ENCODE measurements at places on chromosomes 3 and 15. TPM values are rescaled to one million over a fixed set of nuclear protein-coding genes. Genes with fewer than 3 reads are reported as not detected.

DNA sequence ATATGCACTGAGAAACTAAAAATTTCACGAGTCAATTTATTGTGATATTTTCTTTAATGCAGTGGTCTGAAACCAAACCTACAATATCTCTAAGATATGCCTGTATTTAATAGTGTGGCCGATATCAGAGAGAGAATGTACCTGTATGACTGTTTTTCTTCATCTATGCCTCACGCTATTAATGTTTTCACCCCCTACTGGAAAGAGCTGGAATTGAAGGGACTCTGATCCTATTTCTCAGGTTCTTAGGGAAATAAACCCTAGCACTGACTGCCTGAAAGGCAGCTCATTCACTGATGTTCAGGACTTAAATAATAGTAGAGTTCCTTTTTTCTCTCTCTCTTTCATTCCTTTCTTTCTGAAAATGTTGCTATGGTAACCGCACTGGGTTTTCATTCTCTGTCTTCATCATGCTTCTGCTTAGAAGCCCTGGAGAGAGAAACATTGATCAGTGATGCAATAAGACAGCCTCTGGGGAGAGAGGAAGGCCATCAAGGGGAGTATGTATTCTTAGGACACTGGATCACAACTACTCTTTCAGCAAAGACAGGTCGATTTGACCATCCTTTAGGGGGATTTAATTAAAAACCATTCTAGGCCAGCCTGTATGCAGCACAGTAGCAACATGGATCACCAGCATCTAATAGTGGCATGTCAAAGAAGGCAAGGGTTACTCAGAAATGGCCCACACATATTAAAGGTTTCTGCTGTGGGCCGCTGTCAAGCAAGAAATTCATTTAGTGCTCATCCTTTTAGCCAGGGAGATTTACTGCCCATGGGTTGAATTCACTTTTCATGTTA, 1135.7 kb downstream of the IGSF11 start:
- no peaks in the 10 kb centered on the region for H3K36me3 ChIP-seq
- H3K4me1 ChIP-seq: no peaks in the 10 kb centered on the region
- H3K27ac ChIP-seq: peak overlapping the region; percentile 50
- no peak overlapping the region for H3K4me3 ChIP-seq
- no peak for DNase-seq

- H3K27me3 ChIP-seq: no peaks in the 10 kb centered on the region
- H3K36me3 ChIP-seq: no peaks in the 10 kb centered on the region
- DNase-seq: no peak
- H3K4me1 ChIP-seq: peaks cover 2% of the 10 kb centered on the region
These were observed 17.9 kb downstream of the PXK start for GRCh38 chr3:58350627-58351013.

DNA sequence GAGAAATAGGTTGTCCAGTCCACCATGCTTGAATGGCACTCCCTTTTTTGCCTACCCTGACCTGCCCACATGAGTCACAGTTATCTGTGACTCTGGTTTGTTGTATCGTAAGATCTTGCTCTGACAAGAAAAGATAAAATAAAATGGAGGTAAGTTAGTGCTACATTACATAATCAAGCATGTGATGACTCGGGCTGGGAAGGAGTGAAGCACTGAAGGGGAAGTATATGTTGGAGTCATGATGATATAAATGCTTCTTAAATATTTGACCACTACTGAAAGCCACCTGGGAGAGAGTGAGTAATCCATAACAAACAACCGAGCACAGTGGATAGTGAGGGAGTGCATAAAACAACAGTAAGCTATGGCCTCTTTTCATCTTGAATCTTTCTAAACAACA, 124.4 kb downstream of the SHOX2 start:
- H3K27ac ChIP-seq: no peak overlapping the region
- H3K4me3 ChIP-seq: no peak overlapping the region
- H3K36me3 ChIP-seq: no peaks in the 10 kb centered on the region
- DNase-seq: no peak

- peaks cover 87% of the 10 kb centered on the region for H3K36me3 ChIP-seq
- DNase-seq: no peak
- no peaks in the 10 kb centered on the region for H3K27me3 ChIP-seq
- no peak overlapping the region for H3K4me3 ChIP-seq
These were observed 15.3 kb downstream of the TLE3 start for GRCh38 chr15:70082281-70082900.

DNA sequence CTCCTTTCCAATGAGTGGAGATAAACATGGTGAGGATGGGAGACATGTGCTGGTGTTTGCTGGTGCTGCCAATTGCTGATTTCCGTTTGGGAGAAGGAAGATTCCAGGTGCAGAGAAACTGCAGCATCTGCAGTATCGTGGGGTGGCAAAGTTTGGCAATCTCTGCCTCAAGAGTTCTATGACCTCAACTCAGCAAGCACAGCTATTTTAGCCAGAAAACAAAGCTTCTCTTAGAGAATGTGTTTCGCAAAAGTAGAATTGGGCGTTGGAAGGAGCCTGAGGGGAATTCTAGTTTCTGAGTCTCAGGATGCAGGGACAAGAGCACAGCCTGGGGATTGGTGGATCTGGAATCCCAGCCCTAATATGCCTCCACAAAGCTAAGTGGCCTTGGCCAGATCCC, 18.2 kb upstream of the SHC4 start:
- H3K36me3 ChIP-seq: no peaks in the 10 kb centered on the region
- no peaks in the 10 kb centered on the region for H3K4me1 ChIP-seq
- DNase-seq: no peak
- H3K27me3 ChIP-seq: no peaks in the 10 kb centered on the region
- H3K4me3 ChIP-seq: no peak overlapping the region

GMPPB gene
- 38.2 TPM for total RNA-seq

CX3CR1 gene
- total RNA-seq: not detected

IGF2BP2 gene
- total RNA-seq: 143 TPM
